ENCODE measurements at places on chromosomes 1 and 21.
A peak's percentile ranks its signal among the peaks of the same experiment; 100 is the strongest.

DNA sequence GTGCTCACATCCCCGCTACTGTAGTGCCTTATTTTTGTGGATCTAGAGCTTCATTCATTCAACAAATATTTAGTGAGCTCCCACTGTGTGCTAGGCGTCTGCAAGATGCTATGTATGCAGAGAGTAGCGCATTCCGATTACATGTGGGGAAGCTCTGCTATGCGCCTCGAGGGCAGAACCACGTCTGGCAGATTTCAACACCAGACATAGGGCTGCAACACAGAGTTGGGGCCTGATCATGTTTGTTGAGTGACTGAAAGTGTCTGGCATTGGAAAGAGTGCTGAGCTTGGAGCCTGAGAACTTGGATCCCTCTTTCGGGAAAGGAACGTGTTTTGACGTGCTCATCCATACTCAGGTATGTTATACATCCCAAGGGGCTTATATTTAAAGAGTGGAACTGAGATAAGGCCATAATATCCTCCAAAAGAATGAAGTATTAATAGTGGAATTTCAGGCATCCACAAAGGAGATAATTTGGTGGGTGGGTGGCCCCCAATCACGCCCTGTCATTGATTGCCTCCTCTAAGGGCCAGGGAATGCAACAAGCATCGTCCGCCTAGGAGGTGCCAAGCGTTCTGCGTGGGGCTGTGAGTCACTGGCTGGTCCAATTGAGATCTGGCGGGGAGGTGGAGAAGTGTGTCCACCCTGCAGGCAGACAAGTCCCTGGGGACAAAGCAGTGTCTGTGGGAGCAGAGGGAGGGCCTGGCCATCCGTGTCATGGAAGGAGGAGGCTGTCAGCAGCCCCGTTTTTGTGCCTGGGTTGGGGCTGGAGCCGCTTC is 62.8 kb upstream of the ZBTB40 start:
- DNase-seq, result no peak

- no peak for DNase-seq
These were observed 377.8 kb downstream of the MATN1 start for GRCh38 chr1:30345491-30346130.

DNA sequence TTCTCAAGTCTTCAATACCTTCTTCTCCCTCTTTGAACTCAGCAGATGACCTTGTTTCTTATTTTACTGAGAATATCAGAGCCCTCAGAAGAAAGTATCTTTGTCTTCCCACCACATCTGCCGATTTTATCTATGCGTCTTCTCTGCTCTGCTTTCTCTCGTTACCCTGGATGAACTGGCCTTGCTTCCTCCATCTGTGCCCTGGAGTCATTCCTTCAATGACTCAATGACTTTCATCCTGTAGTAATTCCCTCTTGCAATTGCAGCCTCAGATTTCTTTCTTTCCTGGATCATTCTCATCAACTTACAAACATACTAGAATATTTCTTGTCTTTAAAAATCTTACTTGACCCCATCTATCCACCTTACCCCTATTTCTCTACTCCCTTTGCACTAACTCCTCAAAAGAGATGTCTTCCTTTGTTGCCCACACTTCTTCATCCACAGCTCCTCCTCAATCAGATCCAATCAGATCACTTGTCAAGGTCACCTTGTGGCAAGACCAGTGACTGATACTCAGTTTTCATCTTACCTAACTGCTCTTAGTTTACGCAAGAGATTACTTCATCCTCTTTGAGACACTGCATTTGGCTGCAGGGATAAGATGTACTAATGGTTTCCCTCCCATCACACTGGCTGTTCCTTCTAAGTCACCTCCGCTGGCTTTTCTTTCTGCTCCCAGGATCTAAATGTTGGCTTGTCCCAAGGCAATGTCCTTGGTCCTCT is 8.2 kb upstream of the TGFBR3 start:
- DNase-seq, result no peak

GRCh38 chr1:165424454-165425216 is 20.3 kb downstream of the RXRG start:
- DNase-seq, result no peak

DNA sequence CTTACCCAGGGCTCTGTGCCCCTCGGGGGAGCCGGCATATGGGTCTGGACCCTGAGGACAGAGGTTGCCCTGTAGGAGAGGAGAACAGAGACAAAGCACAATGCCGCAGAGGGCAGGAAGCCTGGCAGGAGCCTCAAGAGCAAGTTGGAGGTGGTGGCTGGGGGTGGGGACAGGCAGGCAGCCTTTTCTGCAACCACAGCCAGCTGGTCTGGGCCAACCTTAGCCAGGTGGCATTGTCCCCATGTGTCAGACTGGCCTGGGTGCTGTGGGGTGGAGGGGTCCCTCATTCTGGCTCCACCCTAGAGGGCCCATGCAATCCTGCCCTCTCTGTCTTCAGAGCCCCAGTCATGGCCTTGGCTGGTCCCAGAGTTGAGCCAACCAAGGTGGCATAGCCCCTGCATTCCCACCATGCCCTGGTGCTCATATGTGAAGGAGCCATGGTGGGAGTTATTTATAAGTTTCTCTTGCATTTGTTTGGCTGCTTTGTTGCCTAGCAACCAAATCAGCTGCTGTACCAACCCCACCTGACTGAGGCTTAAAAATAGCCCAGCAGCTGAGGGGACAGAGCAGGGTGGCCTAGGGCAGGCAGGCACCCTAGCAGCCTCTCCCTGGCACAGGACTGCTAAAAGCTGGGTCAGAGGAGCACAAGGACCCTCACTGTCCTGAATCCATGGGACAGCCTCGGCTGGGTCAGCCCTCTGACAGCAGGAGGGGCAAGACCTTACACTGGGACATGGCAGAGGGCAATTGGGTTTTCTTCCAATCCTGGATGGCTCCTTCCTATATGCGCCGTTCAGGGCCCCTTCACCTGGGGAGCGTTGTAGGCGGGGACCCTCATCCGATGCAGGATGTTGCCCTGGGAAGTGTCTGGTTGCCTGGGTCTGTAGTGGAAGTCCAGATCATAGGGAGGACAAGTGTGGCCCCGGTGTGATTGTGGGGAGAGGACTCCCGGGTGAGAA is 19.5 kb downstream of the MAP7D1 start:
- peak; percentile 53 for DNase-seq
